ENCODE measurements at places on chromosomes 3 and 15. TPM values are rescaled to one million over a fixed set of nuclear protein-coding genes. Genes with fewer than 3 reads are reported as not detected.

KCNH8 gene
- under 0.01 TPM for total RNA-seq

CXCR6 gene
- not detected for total RNA-seq

DNA sequence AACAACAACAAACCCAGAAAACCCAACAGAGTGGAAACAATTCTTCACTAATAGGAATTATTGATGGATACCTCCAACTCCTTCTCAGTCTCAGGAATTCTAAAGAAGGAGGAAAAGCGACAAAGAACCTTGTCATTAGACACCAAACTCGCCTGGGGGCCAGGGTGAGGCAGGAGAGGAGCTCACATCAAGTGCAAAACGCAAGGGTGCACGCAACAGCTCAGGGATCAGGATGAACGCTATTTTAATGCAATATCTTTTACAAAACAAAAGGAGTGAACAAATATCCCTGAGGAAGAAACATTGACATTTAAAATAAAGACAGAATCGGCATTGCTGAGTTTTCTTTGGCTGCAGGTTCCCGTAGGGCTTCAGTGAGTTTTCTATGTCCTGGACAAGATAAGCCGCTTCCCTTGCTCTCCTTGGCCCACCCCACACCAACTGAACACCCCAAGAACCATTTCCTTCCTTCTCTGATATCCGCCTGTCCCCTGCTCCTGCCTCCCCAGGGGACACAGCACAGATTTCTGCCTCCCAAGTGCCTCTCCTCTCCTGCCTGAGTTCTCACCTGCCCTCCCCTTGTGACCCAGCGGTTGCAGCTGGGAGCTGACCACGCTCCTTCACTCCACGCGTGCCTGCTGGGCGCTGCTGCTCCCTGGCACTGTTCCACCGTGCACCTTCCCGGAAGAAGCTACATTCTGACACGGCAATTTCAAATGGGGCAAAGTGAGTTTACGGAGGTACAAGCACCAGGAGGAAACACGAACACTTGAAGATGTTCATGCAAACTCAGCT, 63.0 kb downstream of the ATP10A start:
- no peak for DNase-seq

GRCh38 chr3:10888518-10889090, 72.6 kb downstream of the SLC6A11 start:
- DNase-seq = no peak

Data from pulmonary artery endothelial cell (primary cell).